Pulmonary artery endothelial cell (primary cell): ENCODE measurements at places on chromosomes 1 and 21. TPM values are rescaled to one million over a fixed set of nuclear protein-coding genes. Genes with fewer than 3 reads are reported as not detected.

DNA sequence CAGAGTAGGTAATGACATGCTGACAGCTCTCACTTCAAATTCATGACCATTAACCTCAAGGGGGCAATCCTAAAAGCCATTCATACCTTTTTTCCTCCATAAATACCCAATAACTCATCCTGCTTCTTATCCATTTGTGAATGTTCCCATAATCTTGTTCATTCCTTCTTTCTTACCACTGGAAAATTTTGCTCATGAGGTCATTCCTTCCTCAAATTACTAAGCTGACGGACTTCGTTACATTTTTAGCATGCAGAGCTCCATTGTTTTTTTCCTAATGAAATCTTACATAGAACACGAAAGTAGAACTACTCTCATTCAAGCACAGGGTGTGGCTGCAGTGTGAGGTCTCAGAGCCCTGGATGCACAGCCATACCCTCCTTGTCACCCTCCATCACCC lies 276.5 kb upstream of the DPYD start:
- no peak for DNase-seq

INAVA gene
- total RNA-seq, result not detected in 2 replicates

- no peak for DNase-seq
These were observed 841.5 kb downstream of the KCNT2 start for GRCh38 chr1:195766709-195767108.

DNA sequence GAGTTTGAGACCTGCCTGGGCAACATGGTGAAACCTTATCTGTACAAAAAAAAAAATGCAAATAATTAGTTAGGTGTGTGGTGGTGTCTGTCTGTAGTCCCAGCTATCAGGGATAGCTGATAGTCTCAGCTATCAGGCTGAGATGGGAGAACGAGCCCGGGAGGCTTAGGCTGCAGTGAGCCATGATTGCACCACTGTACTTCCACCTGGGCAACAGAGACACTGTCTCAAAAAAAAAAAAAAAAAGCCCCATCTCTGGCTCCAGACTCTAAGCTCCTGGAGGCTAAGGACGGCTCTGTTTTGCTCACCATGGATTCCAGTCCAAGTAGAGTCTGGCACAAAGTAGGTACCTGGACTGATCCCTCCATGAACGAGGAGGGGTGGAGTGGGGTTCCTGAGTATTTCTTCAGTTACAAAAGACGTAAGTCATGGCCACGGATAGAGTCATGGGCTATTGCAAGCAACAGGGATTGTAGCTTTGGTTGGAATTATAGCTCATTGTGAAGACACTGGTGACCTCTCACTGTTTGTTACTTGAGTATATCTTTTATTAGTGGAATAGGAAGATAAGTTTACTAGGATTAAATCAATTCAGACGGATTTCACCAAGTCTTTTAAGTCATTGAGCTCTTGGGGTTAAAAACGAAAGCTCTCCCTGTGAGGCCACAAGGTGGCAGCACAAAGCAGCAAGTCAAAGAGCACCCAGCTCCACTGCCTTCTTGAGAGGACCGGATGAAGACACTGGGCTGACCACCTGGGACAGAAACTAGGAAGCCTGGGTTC lies 35.6 kb upstream of the TMEM61 start:
- DNase-seq, result peak; percentile 57

IL20 gene
- not detected in 2 replicates for total RNA-seq

GRCh38 chr1:112247961-112248360 lies 148.1 kb upstream of the CTTNBP2NL start:
- DNase-seq, result no peak
